ENCODE measurements at places on chromosomes 12 and 14.

DNA sequence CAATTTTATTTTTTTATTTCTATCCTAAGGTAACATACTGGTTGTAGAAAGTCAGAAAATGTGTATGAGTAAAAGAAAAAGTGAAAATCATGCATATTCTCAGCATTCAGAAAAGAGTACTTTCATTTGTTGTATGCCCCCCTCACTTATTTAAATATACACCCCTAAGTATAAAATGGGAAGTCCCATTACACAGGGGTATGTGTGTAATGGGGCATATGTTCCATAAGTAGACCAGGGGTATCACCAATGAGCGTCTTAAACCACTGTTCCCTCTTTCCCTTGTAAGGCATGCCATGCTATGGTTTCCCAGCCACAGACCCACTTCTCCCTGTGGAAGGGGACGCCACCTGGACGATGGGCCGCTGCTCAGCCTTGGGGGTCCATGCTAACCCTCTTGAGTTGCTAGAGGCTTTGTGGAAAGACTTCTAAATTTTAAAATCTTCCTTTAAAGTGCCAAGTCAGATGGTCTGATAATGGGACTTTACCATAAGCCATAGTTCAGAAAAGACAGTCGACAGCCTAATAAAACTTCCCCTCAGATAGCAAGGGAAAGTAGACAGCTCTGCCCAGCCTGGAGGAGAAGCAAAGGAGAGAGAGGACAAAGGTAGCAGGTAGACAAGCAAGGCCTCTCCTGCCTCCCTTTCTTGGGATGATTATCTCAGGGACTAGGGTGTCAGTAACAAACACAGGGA, 118.2 kb downstream of the ZFP36L1 start:
- no peak for DNase-seq

DNA sequence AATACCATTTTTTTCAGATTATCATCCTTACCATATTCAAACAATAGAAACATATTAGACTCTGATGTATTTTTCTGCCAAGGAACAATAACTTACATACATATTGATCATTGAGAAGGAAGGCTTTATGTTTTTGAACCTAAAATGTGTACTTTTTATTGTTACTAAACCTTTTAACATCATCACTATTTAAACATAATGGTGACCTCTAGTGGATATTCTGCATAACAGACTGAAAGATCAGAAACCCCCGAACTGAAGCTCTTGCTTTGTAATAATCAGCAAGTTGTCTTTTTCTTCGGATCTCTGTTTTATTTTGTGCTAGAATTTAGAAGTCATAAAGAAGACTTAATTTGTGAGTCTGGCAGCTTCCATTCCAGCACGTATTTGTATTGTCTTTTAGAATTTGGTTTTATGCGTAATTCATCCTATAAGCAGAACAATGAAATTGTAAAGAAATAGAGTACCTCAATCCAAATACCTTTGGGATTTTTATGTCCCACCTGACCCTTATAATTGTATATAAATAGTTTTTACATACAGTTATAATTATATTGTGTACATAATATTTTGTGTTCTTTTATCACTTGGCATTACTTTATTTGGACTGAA, 125.9 kb upstream of the ATF1 start:
- DNase-seq: no peak

DNA sequence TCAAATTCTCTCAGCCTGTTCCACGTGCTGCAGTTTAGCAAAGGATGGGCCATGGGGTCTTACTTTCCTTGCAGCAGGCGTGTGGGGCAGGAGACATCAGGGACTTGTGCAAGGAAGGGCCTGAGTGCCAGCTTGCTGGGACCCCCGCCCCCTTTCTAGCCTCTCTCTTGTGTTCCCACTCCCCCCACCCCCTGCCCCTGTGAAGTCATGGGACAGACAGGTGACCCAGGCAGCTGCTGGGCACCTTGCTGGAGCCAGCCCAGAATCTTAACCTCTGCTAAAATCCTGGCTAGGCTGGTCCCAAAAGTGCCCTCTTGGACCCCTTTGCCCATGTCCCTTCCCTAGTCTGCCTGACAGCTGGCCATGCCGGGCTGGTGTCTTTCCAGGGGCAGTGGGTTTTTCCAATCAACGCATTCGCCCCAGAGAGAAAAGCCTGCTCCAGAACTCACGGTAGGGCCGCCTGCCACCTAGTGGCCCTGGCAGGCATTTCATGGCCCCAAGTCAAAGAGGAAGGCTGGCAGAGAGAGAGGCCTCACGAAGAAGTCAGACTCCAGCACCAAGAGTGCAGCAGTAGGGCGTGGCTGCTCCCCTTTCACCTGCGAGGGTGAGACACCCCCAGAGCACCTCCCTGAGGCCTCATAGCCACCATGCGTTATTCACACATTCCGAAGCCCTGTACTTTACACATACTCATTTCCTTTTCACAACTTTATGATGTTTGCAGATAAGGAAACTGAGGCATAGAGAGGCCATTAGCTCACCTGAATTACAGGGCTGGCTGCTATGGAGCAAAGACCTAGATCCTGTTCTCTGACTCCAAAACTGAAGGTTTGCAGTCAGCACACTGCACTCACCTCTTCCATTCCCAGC, 67.4 kb downstream of the LGMN start:
- peak; percentile 81 for DNase-seq

GRCh38 chr14:91396959-91397815, 20.4 kb downstream of the CCDC88C start:
- DNase-seq: peak; percentile 51

DNA sequence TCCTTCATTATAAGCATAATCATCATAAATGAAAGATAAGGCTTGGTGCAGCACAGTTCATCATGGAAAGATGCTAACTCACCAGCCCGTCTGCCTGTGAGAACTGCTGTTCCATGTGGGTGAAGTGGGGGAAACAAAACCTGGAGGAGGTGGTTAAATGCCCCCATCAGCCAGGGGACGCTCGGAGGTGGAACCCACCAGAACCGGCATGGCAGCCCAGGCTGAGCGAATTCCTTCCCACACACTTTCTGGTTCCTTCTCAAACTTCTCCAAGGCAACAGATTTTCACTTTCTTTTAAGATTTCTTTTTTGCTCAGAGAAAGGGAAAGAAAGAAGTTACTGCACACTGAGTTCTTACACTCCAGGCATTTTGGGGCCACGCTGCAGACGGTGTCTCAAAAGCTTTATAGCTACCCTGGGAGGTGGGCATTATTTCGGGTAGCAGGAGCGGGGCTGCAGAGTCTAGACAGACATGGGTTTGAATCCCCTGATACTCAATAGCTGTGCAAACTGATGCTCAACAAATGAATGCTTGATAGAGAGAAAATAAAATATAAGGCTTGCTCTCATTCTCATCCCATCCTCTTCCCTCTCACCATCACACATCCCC, 190.7 kb downstream of the BCL11B start:
- no peak for DNase-seq

DNA sequence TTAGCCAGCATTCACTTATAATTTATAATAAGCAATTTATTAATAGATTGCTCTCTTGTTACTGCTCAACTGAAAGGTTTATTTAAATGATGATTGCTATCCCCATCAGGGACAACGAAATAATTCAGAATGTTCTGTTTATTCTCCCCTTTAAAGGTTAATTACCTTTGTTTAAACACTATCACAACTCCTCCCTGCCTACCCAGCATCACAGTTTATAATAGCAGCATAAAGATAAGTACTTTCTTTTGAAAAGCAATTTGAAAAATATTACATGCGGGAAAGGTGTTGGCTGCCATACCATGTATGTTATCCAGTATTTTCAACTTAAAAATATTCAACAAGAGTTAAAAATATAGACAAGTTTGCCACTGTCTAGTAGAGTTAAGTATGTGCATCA, 30.6 kb downstream of the SCAF11 start:
- no peak for DNase-seq

DNA sequence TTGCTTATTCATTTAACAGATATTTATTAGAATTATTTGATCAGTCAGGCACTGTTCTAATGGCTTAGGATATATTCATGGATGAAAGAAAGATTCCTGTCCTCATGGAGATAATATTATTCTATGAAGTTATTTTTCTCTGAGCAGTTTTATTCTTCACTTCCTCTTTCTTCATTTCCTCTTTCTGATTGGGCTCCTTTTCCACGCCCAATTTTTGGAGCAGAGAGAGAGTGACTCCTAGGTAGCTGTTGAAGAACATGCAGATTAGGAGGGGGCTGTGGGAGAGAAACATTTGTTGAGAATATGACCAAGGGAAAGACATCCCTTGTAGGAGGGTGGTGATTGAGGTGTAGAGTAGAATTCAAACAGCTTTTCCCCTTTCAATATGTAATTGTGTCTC, 6.0 kb upstream of the YARS2 start:
- no peak for DNase-seq

GRCh38 chr12:52884526-52885293, 20.2 kb downstream of the KRT8 start:
- DNase-seq: peak; percentile 82

- no peak for DNase-seq
Measured at GRCh38 chr12:52041695-52042123, 9.5 kb upstream of the NR4A1 start.
